CD4-positive, CD25-positive, alpha-beta regulatory T cell (primary cell): ENCODE measurements at places on chromosomes 2 and 18. TPM values are rescaled to one million over a fixed set of nuclear protein-coding genes. Genes with fewer than 3 reads are reported as not detected.
A peak's percentile ranks its signal among the peaks of the same experiment; 100 is the strongest.

Gene MCEE
- total RNA-seq: 12.8 TPM

Gene FAM161A
- total RNA-seq: 2.2 TPM

Gene SETBP1
- total RNA-seq: 1.6 TPM

Gene LGALSL
- 5.4 TPM for total RNA-seq

DNA sequence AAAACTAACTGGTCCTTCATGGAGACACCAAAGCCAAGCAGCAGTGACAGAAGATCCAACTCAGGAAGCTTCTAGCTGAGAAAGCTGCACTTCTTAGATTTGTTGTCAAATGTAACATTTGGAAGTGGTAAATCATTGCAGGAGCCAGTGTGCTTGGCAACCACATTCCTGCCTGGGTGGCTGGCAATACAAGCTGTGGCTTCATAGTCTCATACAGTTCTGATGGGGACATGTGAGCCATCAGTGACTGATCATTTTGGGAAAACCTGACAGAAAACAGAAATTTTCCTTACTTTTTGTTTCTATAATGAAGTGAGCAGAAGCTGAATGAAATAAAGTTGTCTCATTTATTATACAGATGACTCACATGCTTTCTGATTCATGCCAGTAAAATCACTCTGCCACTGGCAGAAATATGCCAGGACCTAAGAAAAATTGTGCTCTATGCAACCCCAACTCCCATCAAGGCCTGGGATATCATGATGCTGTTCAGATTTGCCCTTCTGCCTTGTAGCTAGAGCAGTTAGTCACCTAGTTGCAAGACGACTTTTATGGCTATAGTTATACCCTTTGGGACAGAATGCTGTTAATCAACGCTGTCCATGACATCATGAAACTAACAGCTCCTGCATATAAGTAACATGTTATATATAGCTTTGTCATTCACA is 508.1 kb downstream of the ADCYAP1 start:
- no peak for DNase-seq
- H3K36me3 ChIP-seq: no peaks in the 10 kb centered on the region
- no peak overlapping the region for H3K4me3 ChIP-seq
- no peaks in the 10 kb centered on the region for H3K4me1 ChIP-seq
- no peaks in the 10 kb centered on the region for H3K27me3 ChIP-seq

- DNase-seq: peak; percentile 34
- peaks cover 5% of the 10 kb centered on the region for H3K36me3 ChIP-seq
- peaks cover 94% of the 10 kb centered on the region for H3K4me1 ChIP-seq
- H3K4me3 ChIP-seq: peak overlapping the region; percentile 88
- H3K27ac ChIP-seq: peak overlapping the region; percentile 95
These were observed 28.1 kb downstream of the ARHGAP25 start for GRCh38 chr2:68762665-68763064.

Gene PRKCE
- 16.5 TPM for total RNA-seq

DNA sequence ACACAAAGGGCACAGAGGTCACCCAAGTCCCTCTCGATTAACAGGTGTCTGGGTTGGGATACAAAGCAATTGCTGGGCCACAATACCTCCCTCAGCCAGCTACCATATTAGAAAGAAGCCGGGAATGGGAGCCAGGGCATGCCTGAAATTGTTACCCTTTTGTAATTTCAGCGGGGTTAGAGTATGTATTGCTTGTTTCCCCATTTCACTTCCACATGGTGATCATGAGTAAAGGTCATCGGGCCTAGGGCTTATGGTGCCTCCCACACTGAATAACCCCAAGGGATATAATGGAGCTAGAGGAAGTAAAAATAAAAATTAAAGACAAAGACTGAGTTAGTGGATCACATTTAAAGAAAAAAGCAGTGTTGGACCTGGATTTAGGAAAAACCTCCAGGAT is 437.2 kb upstream of the KLHL29 start:
- no peaks in the 10 kb centered on the region for H3K36me3 ChIP-seq
- no peak for DNase-seq
- H3K27ac ChIP-seq: no peak overlapping the region
- no peaks in the 10 kb centered on the region for H3K4me1 ChIP-seq
- no peak overlapping the region for H3K4me3 ChIP-seq

Gene CDK15
- total RNA-seq: not detected

DNA sequence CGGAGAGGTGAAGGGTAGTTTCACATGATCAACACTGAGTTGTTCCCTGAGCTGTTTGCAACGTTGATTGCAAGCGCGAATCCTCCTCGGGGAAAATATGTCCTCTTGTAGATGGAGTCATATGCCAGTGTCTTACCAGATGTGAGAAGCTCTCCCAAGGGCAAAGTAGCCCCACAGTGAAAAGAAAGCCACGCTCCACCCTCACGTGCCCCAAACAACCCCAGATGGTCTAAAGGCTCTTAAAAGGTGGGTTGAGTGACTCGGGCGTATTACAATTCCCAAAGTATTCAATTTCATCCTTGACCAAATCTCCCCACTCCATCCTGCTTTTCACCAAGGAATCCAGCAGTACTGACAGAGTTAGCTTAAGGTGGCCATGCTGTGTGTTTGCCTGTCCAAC is 332.1 kb upstream of the SOX11 start:
- no peaks in the 10 kb centered on the region for H3K36me3 ChIP-seq
- no peak overlapping the region for H3K27ac ChIP-seq
- no peak overlapping the region for H3K4me3 ChIP-seq
- no peak for DNase-seq
- no peaks in the 10 kb centered on the region for H3K27me3 ChIP-seq

DNA sequence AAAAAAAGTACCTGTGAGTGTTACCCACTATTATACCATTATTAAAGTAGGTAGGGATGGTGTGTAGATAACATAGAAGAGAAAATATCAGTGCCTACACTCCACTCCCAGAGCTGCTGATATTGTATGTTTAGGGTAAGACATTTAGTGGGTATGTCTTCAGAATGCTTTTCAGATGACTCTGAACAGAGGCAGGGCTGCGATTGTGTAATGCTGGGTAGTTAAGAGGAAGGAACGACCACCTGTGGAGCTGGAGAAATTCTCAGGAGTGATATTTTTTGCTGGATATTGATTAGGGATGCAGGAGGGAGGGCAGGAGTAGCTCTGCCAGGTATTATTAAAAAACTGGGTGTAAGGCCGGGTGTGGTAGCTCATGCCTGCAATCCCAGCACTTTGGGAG is 2.8 kb downstream of the CNOT11 start:
- peaks cover 43% of the 10 kb centered on the region for H3K4me1 ChIP-seq
- no peak overlapping the region for H3K4me3 ChIP-seq
- H3K27me3 ChIP-seq: no peaks in the 10 kb centered on the region
- peaks cover 17% of the 10 kb centered on the region for H3K36me3 ChIP-seq

Gene LRATD1
- not detected for total RNA-seq

- H3K36me3 ChIP-seq: no peaks in the 10 kb centered on the region
- H3K4me3 ChIP-seq: no peak overlapping the region
- no peaks in the 10 kb centered on the region for H3K27me3 ChIP-seq
- no peaks in the 10 kb centered on the region for H3K4me1 ChIP-seq
- H3K27ac ChIP-seq: no peak overlapping the region
These were observed 264.8 kb downstream of the C1D start for GRCh38 chr2:67797801-67798540.

Gene TWIST2
- total RNA-seq: not detected

DNA sequence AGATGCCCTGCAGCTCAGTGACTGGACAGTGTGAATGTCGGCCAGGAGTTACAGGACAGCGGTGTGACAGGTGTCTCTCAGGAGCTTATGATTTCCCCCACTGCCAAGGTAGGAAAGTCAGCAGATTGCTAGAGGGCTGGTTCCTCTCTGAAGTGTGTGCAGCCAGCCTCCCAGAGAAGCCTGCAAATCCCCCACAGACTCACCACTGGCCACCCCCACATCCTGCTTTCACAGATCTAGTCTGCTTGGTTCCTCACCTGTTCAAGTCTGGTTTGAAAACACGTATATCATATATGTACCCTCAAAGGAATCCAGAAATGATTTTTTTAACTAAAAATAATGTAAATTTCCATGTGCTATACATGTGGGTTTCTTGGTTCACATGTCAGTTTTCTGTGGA is 121.1 kb downstream of the LAMA3 start:
- no peaks in the 10 kb centered on the region for H3K4me1 ChIP-seq
- DNase-seq: peak; percentile 65
- H3K36me3 ChIP-seq: no peaks in the 10 kb centered on the region
- H3K4me3 ChIP-seq: no peak overlapping the region
- peaks cover 2% of the 10 kb centered on the region for H3K27me3 ChIP-seq
- no peak overlapping the region for H3K27ac ChIP-seq

- no peak overlapping the region for H3K27ac ChIP-seq
- no peak for DNase-seq
- no peaks in the 10 kb centered on the region for H3K36me3 ChIP-seq
- H3K4me1 ChIP-seq: no peaks in the 10 kb centered on the region
- no peaks in the 10 kb centered on the region for H3K27me3 ChIP-seq
- H3K4me3 ChIP-seq: no peak overlapping the region
These were observed 54.0 kb upstream of the TWIST2 start for GRCh38 chr2:238793801-238794449.

- no peaks in the 10 kb centered on the region for H3K27me3 ChIP-seq
- H3K36me3 ChIP-seq: peaks cover 28% of the 10 kb centered on the region
- peaks cover 58% of the 10 kb centered on the region for H3K4me1 ChIP-seq
- H3K4me3 ChIP-seq: peak overlapping the region; percentile 98
- peak overlapping the region; percentile 45 for H3K27ac ChIP-seq
- no peak for DNase-seq
These were observed 17.2 kb upstream of the STPG4 start for GRCh38 chr2:47172156-47172921.

- H3K27me3 ChIP-seq: peaks cover 4% of the 10 kb centered on the region
- peaks cover 3% of the 10 kb centered on the region for H3K4me1 ChIP-seq
- H3K36me3 ChIP-seq: no peaks in the 10 kb centered on the region
- peak overlapping the region; percentile 1 for H3K27ac ChIP-seq
These were observed 20.0 kb upstream of the PTPN2 start for GRCh38 chr18:12904012-12904516.

- peaks cover 23% of the 10 kb centered on the region for H3K4me1 ChIP-seq
- no peaks in the 10 kb centered on the region for H3K27me3 ChIP-seq
- DNase-seq: no peak
- H3K4me3 ChIP-seq: no peak overlapping the region
- H3K27ac ChIP-seq: no peak overlapping the region
These were observed 5.3 kb upstream of the NEU4 start for GRCh38 chr2:241803387-241804325.

DNA sequence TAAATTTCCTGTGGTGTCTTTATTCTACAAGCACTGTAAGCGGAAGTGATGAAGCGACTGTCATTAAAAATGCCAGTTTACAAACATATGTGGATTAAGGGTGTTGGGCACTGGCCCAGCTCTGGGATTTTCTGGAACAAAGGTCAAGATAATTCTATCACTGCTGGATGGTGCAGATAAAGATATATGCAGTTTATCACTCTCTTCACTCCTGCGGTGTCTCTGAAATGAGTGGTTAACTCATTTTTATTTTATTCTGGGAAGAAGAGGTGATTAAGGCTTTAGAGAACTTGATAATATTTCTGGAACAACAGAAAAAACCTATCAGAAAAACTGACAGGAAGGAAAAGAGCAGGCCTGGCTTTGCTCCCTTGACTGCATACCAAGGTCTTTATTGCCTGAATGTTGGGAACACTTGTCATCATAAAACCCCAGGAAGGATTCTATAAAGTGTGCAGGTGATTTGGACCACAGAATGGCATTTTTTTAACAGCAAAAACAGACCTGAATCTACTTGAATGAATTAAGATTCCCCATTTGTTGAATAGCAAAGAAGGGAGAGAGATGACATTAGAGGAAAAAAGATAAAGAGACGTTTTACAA is 32.4 kb downstream of the ABCB11 start:
- DNase-seq: no peak
- H3K27ac ChIP-seq: no peak overlapping the region
- H3K27me3 ChIP-seq: no peaks in the 10 kb centered on the region
- H3K4me1 ChIP-seq: no peaks in the 10 kb centered on the region
- H3K36me3 ChIP-seq: no peaks in the 10 kb centered on the region
- H3K4me3 ChIP-seq: no peak overlapping the region

DNA sequence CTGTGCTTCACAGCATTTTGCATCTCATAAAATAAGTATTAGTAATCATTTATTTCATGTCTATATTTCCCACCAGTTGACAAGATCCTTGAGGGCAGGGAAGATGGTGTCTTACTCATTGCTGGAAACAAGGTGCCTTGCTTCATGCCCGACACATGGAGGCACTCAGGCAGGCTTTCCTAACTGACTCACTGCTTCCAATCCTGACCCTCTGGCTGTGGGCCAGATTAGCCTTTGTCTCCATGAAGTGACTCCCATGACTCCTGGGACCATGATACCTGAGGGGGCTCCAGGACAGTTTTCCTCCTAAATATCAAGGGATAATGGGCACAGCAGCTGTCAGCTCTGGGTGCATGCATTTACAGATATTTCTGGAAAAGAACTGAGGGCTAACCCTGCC is 275.1 kb downstream of the AGPS start:
- H3K36me3 ChIP-seq: no peaks in the 10 kb centered on the region
- H3K4me1 ChIP-seq: no peaks in the 10 kb centered on the region
- H3K27ac ChIP-seq: no peak overlapping the region
- peaks cover 1% of the 10 kb centered on the region for H3K27me3 ChIP-seq
- no peak overlapping the region for H3K4me3 ChIP-seq

Gene SERPINB3
- not detected for total RNA-seq
